ENCODE measurements at places on chromosomes 5 and 9.

GRCh38 chr5:150107909-150108447 lies 21.6 kb upstream of the CSF1R start:
- DNase-seq: no peak

DNA sequence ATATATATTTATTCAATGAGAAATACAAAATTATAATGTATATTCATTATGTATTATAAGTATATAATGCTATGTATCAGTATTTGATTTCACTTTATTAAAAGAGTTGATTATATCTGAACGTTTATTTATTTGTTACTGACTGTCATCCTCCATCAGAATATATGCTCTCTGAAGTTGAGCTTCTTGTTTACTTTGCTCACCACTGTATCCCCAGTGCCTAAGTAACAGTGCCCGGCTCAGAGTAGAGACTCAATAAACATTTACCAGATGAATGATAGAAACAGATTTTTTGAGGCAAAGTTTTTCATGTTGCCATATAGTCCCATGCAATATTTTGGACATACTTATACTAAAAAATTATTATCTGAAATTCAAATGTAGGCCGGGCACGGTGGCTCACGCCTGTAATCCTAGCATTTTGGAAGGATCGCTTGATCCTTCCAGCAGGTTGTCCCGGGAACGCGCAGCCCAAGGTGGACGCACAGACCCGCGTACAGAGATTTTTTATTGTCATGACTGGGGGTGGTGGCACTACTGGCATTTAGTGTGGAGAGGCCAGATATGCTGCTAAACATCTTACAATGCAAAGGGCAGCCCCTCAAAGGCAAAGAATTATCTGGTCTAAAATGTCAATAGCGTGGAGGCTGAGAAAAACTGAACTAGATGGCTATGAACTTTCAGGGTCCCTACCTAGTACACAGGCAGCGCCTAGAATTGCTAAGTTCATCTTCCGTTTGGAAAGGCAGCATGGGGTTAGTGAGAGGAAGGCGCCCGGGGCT lies 761 bp upstream of the DNAJC25 start:
- DNase-seq: no peak

DNA sequence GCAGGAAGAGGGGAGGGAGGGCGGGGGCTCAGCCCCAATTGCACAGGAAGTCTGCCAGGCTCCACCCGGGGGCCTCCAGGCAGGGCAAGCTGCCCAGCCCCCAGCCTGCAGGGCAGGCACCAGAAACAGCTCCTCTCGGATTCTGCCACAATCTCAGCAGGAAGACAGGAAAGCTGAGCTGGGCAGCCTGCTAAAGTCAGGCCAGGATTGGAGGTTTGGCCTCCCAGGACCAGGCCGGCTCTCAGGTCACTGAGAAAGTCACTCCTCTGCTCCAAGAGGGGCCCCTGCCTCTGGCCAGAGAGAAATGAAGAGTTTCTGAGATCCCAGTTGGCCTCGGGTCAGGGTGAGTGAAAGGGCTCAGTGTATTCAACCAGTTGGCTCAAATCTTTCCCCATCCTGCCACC lies 54.6 kb upstream of the STXBP1 start:
- DNase-seq: no peak

DNA sequence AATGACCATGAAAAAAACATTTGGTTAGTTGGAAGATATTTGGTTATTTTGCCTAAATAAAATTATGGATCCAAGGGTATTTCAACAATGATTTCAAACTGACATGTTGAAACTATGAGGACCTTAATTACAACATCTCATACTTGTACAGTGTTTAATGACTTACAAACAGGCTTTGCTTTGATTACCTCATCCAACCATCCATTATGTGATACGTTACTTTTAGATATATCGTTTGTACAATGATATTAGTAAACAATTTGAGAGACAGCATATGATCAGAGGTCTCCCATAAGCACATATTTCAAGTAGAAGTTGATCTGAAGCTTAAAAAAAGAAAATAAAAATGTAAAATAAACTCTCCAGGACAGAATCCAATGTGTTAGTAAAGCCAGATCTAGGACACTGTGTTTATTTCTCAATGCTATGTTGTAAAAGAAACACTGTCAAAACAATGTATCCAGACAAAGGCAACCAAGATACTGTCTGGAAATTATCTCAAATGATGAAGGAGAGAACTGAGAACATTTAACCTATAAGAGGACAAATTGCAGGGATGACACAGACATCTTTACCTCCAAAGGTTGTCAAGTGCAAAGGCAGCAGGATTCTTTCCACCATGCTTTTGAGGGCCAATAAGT lies 116.0 kb upstream of the TARS1 start:
- no peak for DNase-seq

DNA sequence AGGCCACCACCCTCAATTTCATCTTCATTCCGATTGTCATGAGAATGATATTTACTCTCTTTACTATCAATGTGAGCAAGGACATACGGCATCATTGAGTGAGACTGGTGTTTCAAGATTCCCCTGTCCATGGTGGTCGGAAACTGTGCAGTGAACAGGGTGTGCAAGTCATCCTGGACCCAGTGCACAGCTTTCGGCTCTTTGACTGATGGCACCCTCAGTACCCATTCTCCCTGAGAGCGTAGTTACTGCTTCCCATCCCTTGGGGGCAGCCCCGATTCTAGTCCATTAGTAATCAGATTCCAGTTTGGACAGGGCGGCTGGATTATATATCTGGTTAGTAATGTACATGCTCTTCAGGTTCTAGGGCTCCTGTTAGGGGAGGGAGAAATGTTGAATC lies 61.7 kb upstream of the SUB1 start:
- DNase-seq: no peak

GRCh38 chr5:62340979-62341378 lies 35.0 kb downstream of the KIF2A start:
- no peak for DNase-seq

- no peak for DNase-seq
Observed at GRCh38 chr5:39079147-39079546, 4.9 kb upstream of the RICTOR start.

- no peak for DNase-seq
Observed at GRCh38 chr5:150600616-150601490, 39.6 kb upstream of the SYNPO start.

DNA sequence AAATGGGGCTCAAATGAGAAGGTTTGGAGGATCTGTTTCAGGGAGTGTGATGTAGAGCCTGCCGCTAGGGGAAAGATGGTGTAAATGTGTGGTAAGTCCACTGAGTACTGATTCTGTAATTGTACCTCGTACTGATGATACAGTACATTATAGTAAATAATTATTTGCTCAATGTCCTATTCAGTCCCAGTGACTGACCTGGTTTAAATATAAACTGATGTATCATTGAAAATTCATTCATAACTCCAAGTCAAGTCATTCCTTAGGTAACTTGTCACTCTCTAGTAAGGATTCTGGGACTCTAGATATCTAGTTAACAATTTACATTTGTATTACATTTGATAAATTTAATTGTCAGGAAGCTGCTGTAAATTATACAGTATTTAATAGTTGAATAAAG lies 667.3 kb downstream of the DTWD2 start:
- DNase-seq: no peak

DNA sequence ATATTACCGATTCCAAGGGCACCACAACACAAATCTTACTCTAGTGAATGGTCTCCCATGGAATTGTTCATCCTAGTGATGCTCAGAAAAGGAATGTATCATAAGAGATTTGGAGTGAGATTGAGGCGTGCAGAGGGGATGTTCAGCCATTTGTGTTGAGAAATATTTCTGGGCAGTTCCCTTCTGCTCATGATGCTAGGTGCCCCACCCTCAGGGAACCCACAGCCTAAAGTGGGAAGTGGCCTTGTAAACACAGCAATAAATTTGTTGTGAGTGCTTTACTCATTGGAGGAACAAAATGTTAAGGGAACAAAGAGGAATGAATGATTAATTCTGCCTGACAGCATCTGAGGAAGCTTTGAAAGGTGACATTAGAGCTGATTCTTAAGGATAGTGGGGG lies 129.9 kb downstream of the TLE4 start:
- no peak for DNase-seq

DNA sequence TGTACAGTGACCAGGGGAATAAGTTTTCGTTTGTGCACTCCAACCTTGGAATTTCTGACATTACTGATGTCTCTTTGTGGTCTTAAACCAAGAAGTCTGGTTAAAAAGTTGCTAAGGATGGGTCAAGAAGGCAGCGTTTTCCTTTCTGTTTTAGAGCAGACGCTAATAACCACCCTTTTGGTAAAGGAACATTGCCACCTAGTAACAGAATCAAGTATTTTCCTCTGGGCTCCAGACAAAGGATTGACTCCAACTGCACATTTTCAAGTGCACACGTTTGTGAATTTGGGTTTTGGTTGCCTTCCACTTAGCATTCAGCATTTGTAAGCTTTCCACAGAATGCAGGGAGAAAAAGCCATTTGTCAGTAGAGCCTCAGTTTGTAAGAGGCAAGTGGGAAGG lies 22.2 kb upstream of the CEP78 start:
- DNase-seq: no peak

GRCh38 chr5:148961261-148962199 lies 101.3 kb downstream of the SH3TC2 start:
- no peak for DNase-seq

DNA sequence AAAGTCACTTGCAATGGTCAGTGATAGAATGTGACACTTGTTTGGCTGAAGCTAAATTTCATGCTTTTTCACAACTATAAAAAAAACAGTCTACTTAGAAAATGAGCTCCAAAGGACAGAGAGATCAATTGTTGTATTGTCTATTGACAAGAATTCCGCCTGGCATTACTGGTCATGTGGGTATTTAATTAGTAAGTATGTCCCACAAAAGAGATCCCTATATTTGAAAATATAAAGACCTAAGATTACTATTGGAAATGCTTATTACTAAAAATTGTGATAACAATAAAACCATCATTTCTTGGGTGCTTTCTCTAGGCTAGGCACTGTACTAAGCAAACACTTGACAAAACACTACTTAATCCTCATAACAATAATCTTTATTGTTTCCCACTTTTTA lies 745.2 kb upstream of the C9orf72 start:
- DNase-seq: no peak

DNA sequence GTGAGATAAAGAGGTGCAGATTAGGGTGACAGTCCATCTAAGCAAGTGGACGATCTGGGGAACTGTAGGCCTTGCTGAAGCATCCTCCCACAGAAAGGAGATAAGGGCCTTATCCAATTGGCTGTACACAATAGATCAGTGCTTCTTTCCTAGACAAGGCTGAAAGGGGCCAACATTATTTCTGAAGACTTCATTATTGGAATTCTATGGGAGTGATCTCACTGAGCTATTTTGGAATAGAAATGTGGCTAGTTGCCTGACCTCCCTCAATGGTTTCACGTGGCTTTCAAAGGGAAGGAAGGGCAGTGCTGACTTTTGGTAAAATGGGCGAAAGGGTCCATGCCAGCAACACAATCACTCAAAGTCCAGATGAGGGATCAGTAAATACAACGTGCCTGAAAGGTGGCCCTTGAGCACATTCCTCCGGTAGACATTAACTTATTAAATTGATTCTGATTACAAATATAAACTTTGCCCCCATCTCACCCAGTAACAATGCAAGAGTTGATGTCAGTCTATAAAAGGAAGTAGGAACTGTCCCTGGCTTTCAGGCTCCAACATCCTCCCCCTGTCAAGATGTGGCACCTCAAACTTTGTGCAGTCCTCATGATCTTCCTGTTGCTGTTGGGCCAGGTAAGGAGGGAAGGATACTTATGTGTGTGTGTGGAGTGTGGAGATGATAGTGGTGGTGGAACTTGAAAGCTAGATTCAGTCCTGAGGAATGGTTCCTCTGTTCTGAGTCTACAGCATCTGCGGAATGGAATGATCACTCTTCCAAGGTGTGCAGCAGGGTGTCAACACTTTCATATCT lies at the start of gene LEAP2:
LEAP2 (plus strand) TSS at position 550 of the 811 bp plus-strand sequence; CDS start at position 577, 27 bp downstream.
- no peak for DNase-seq

- DNase-seq: no peak
Observed at GRCh38 chr9:89418882-89419640, 78.9 kb downstream of the SEMA4D start.

GRCh38 chr9:106962615-106963363 lies 99.8 kb downstream of the ZNF462 start:
- no peak for DNase-seq

DNA sequence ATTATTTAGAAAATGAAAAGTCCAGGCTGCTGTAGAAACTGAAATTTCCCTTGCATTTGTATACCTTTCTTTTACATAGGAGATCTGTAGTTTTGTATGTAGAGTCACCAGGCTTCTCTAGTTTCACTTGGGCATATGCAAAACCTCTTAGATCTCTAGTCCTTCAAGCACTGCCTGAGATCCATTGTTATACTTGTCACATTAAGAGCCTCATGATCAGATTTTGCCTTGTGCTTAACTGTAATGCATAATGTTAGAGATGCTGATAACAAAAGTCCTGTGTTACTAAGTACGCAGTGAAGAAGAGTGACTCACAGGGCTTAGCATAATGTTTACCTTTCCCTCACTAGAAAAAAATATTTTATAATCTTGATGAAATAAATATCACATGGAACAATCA lies 250.2 kb downstream of the CYLC2 start:
- DNase-seq: no peak

DNA sequence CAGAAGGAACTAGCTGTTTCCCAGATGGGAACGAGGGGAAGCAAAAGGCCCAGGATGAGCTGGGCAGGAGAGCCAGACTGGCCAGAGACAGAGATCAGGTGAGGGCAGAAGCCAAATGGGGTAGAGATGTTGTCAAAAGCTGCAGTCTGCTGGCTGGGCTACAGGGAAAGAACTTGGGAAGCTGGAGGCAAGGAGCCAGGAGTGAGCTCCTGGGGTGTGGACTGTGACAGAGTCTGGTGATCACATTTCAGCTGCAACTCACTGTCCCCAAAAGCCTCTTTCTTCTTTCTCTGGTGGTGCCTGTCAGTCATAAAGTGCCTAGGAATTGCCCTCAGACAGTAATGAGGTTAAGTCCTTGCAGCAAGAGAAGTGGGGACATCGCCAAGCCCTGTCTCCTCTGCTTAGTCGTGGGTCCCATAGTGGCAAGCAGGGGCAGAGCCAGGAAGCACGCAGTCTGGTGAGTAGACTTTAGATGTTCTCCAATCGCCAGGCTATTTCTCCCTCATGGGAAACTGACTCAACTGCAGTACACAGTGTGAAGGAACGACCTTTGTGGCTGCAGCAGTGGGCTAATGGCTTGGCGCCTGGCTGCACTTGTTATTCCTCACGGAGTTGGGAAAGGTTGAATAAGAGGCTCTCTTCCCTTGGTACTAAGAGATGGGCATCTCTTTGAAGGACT lies 2.5 kb upstream of the FSD1L start:
- DNase-seq: no peak

DNA sequence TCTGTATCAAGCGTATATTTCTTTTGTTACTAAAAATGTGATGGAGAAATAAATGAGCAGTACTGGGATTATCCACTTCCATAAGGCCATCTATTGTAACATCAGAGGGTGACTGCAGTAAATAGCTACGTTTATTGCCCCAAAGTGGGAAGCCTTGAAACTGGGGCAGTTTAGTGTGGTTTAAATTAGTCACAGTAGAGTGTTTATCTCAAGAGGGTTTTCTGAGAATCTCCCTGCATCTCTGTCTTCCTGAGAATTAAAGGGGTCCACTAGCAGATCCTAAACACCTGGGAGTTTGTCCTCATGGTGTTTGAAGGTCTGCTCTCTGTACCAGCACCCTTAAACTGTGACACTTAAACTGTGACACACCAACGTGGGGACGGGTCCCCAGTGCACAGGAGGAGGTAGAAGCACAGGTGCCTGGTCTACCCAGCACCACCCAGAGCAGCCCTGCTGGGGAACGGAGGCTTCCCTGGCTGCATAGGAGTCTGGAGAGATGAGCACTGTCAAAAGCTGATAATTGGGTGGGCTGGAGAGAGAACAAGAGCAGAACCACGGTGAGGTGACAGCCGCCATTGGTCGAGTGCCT lies 25.2 kb downstream of the PRRC2B start:
- DNase-seq: no peak

- DNase-seq: no peak
Observed at GRCh38 chr5:147203213-147203612, 31.6 kb upstream of the STK32A start.

GRCh38 chr5:129461711-129462332 lies 1.7 kb downstream of the ADAMTS19 start:
- no peak for DNase-seq

Measured in GOT3 (cell line).